ENCODE measurements at places on chromosomes 7 and 10. TPM values are rescaled to one million over a fixed set of nuclear protein-coding genes. Genes with fewer than 3 reads are reported as not detected.

Gene STEAP1
- total RNA-seq, result 0.84 TPM

Gene MOGAT3
- total RNA-seq, result not detected

Gene TCAF2
- total RNA-seq, result 2.1 TPM

Gene GARIN1A
- 0.31 TPM for total RNA-seq

Gene LRRC4
- total RNA-seq, result 0.29 TPM

Gene TMEM139
- total RNA-seq, result not detected

Gene ADK
- 28.8 TPM for total RNA-seq

Gene CNOT4
- 33.0 TPM for total RNA-seq

Gene PAOX
- 4.9 TPM for total RNA-seq

Gene IKZF1
- total RNA-seq, result 1.4 TPM

Gene RBM20
- 7.4 TPM for total RNA-seq

Gene ANKRD61
- not detected for total RNA-seq

Gene DRGX
- total RNA-seq, result not detected

Gene TAF3
- 10.1 TPM for total RNA-seq

Gene CLIP2
- 10.0 TPM for total RNA-seq

Gene C7orf57
- not detected for total RNA-seq

Gene ST8SIA6
- total RNA-seq, result 0.29 TPM

Gene AIFM2
- 10.0 TPM for total RNA-seq

Gene PARD3
- 70.3 TPM for total RNA-seq

Gene WDR37
- 20.8 TPM for total RNA-seq

Gene CPVL
- total RNA-seq, result 6.5 TPM

Gene GJD4
- total RNA-seq, result not detected

Gene OPALIN
- not detected for total RNA-seq

Gene ACTR3C
- total RNA-seq, result 1.1 TPM

Gene HMX3
- not detected for total RNA-seq

Gene FAM171A1
- 3.1 TPM for total RNA-seq
